ENCODE measurements at places on chromosomes 3 and 15.

GRCh38 chr3:24843955-24844354 is 349.3 kb upstream of the THRB start:
- peak; percentile 59 for DNase-seq

GRCh38 chr3:157499342-157499963 is 3.8 kb downstream of the VEPH1 start:
- no peak for DNase-seq

DNA sequence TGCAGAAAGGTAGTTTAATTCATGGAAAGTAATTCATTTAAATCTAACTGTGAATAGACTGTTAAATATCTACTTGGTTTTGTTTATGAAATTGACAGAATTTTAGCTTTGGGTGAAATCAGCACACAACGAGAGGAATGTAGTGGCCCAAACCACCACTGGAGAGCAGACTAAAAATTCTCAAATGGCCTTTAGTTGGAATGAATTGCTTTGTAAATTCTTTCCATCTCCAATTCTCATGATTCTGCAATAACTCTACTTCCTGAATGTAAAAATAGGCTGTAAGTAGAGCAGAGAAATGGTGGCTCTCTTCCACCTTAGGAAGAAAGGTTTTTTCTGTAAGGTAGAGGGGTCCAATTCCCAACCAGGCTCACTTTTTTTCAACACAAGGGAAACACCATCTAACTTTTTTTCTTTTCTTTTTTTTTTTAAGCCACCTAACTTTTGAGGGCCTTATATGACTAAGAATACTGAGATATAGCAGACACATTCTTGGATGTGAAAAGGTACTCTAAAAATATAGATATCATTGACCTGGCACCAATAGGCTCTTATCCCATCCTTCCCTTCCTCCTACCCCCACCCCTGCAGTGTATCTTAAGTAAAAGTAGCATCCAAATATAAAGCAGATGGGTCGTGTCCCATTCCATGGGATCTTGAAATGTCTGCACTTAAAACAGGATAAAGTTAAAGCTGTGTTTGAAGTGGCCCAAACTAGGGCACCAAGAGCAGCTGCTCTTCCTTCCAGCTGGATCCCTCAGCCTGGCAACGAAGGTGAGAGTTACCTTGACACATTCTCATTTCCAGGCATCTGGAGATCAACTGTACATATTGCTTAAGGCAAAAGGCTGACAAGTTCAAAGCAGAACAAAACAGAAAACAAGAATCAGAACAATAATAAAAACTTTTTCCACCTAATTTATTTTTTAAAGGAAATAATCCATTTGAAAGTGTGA is 194.1 kb downstream of the TPRG1 start:
- no peak for DNase-seq

- no peak for DNase-seq
These were observed 5.2 kb downstream of the LINS1 start for GRCh38 chr15:100596792-100597191.

- no peak for DNase-seq
These were observed 137.0 kb downstream of the THRB start for GRCh38 chr3:24357635-24358034.

GRCh38 chr3:193795062-193795690 is 202.2 kb downstream of the OPA1 start:
- DNase-seq, result no peak

- DNase-seq, result no peak
These were observed 198.3 kb upstream of the CNTN3 start for GRCh38 chr3:74812756-74813155.

- no peak for DNase-seq
These were observed 142.9 kb upstream of the NR2F2 start for GRCh38 chr15:96187341-96188305.

DNA sequence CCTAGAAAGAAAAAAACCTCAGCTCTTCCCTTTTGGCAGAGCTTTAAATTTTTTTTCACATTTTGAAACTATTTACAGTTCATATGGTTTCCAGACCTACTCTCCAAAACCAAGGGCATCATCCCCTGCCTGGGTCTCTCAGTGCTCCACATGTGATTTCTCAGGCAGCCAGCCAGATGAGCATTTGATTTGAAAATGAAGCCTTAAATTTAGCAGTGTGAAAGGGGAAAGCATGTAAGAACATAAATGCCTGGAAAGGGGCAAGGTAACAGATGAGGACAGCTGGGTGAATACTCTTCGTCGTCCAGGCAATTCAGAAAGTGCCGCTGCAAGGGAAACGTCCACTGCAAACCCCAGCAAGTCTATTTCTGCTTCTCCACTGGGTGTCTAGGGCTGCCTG is 94.8 kb downstream of the ATP8B4 start:
- DNase-seq, result no peak

DNA sequence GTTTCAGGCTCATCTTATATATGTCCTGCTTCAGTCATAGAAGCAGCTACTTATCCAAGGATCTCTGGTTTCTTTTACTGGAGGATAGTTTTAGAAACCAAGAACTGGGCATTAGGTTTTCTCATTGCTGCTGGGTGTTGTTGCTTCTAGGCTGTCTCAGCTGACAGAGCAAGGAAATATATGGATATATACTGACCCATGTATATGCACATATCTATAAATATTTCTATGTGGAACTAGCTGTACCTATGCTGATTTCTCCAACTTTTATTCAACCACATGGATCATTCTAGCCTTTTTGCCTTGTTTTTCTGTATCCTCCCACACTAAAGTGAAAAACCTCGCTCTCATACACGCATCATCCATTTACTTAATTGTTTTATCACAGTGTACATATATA is 64.2 kb downstream of the TP63 start:
- DNase-seq, result no peak
